Activated CD4-positive, CD25-positive, alpha-beta regulatory T cell treated with anti-CD3 and anti-CD28 coated beads, Interleukin-2, amount 50 U/mL, for 16 hours (primary cell): ENCODE measurements at places on chromosomes 2 and 18.

DNA sequence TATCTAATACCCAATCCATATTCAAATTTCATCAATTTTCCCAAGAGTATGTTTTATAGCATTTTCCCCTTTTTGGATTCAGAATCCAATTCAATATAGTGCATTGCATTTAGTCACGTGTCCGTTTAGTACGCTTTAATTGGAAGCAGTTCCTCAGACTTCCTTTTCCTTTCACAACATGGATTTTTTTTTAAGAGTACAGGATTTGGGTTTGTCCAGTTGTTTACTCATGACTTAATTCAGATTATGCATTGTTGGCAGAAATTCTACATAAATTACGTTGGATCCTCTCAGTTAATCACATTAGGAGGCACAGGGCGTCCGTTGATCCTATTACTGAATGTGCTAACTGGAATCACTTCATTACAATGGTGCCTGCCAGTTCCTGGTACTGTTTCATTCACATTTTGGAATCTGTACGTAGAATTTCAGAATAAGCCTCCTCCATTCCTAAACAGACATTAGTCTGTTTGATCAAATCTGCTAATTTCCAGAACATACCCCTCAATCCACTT, 70.0 kb upstream of the ATIC start:
- no peak for DNase-seq

DNA sequence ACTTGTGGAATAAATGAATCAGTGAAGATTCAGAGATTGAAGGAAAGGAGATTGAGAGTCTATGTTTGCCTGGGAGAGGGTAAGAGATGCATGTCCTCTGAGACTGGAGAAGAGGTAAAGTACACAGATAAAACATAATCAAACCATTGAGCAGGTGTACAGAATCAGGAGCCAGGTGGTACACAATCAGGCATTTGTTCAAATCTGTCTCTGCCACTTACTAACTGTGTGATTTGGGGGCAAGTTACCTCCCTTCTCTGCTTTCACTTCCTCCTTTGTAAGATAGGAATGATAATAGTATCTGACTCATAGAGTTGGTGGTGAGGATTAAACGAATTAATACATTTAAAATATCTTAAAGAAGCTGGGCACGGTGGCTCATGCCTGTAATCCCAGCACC, 94.0 kb downstream of the CDK15 start:
- no peak for DNase-seq

DNA sequence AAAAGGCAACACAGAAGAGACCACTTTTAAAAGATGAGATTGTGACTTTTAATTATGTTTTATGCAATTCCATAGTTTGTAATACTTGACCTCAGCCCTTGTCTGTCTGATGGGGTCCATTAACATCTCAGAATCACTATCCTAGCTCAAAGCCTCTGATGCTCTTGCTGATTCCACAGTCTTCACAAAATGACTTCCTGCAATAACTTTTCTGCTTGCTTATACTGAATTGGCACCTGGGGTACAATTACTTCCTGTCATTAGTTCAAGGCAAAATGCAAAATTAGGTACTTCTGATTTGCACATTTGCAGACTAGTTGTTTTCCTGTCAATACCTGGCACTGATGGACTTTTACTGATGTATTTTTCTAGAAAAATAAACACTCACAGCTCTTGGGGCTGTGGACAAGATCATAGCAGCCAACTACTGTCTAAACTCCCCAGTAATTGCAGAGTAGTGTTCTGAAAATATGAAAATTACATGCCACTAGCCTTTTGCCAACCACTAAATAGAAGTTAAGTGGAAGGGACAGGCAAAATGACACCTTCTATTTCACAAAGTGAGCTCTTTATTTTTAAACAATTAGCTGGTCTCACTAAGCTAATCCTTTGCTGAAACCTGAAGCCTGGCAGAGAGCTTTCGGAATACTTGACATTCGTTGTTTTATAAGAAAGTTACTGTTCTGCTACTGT, 129.1 kb downstream of the PIEZO2 start:
- no peak for DNase-seq

DNA sequence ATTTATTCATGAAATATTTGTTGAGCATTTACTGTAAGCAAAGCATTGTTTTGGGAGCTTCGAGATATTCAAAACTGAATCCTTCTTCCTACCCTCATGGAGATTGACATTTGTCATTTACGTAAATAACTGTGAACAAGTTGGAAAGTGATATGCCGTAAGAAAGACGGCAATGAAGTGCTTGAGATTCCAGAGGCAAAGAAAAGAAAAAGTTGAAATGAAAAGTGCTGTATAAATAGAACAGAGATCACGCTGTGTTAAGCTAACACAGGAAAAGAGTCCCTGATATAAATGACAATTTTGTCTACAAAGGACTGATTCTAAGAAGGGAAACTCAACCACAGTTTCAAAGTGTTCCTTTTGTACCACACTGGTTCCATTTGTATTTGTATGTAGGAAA, 1.8 kb downstream of the CHRNA1 start:
- DNase-seq, result no peak

- no peak for DNase-seq
These were observed 34.5 kb upstream of the HTR2B start for GRCh38 chr2:231159306-231159705.

- DNase-seq, result no peak
These were observed 49.3 kb downstream of the CIB4 start for GRCh38 chr2:26591619-26592505.

- DNase-seq, result no peak
These were observed 263.7 kb downstream of the ANAPC1 start for GRCh38 chr2:111620281-111620680.

- no peak for DNase-seq
These were observed 84.3 kb downstream of the TFCP2L1 start for GRCh38 chr2:121200419-121201315.

DNA sequence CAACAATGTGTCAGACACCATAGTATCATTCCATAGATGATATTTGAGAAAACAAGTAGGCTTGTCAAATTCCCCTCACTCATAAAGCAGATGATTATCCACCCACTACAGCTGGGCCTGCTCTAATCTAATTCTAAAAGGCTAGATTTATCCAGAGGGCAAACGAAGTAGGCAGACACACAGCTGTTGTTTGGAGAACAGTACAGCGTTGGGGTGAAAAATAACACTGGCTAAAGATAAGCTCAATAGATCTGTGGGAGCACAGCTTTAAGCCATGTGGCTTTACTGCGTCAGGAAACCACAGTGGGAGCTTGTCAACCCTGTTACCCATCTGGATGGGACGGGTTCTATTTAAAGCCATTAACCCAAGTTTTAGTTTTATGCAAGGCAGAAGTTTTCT, 48.9 kb upstream of the COBLL1 start:
- no peak for DNase-seq

DNA sequence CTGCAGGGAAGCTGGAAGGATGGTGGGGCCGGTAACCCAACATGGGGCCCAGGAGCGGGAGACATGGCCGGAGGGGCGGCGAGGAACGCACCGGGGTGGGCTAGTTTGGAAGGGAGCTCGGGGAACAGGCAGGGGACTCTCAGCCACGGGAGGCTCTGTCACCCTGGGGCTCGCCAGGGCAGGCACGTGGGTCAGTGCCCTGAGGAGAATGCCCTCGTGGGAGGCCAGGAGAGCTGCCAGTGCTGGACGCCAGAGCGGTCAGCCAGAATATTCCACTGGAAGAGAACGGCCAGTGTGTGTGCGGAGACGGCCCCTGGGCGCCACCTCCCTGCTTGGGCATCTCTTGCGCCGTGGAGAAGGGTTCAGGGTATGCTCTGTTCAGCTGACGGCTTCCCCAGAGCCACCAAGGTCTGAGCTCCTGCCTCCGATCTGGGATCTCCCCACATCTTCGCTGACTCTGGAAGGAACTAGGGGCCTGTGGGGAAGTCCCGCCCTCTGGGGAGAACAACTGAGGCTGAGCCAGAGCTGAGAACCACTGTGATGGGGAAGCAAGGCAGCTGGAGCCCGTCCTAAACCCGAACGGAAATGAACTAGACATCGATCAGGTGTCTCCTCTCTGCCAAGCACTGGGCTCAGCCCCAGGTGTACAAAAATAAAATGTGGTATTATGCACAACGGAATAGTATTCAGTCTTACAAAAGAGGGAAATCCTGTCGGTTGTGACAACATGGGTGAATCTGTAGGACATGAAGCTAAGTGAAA, 49.3 kb downstream of the TNP1 start:
- no peak for DNase-seq

DNA sequence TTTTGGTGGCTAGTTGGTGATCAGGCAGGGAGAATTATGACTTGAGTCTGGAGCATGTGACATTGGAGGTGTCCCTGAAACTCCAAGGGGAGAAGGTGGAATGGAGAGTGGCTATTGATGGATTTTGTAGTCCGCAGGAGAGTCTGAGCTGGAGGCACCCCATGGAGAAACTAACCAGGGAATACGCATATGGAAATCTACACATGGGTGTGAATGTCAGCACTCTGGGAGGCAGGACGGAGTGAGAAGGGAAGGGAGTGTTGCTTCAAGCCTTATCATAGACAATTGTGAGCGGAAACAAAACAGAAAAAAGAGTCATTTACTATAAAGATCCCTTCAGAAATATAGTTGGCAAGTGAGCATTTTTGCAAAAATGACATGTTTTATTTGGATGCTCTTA, 667 bp upstream of the SCYGR4 start:
- DNase-seq, result no peak

DNA sequence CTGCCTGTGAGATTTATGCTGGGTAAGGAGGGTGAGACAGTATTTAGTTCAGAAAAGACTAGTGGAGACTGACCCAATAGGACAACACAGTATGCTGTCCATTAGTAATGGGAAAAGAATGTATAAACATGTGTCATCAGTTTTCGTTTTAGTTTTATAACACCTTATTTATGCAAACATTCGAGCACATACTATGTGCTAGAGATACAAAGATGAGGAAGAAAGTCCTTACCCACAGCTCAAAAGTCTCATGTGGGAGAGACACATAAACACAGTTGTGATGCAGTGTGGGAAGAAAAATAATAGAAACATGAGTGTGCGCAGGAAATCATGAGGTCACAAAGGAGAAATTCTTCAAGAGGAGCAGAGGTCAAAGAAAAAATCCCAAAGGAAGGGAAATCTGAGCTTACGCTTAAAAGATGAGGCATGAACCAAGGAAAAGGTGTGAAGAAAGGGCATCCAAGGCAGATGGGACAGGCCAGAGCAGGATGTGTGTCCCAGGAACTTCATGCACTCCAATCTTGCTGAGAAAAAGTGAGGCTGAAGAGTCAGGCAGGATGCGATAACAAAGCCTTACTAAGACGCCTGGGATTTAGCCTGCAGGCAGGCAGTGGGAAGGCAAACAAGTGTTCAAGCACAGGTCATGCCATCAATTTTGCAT, 8.1 kb downstream of the METTL21A start:
- no peak for DNase-seq

DNA sequence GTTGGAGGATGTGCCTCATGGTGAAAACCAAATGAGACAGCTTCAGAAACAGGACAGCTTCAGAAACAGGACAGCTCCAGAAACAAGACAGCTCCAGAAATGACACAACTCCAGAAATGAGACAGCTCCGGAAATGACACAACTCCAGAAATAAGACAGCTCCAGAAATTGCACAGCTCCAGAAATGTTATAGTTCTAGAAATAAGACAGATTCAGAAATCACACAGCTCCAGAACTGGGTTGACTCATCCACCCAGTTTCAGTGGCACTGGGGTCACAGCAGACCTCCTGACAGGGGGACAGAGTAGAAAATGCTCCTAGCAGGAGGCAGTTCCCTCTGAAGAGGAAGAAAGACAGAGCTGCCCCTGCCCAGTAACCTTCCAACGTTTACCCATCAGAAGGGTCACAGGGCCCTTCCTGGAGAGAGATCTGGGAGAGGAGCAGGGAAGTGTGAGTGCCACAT, 26.9 kb upstream of the COL6A3 start:
- DNase-seq, result no peak

GRCh38 chr18:50859793-50860555, 18.9 kb upstream of the ME2 start:
- DNase-seq, result no peak

- DNase-seq, result no peak
These were observed 204.8 kb upstream of the GALNT5 start for GRCh38 chr2:157052685-157053224.

DNA sequence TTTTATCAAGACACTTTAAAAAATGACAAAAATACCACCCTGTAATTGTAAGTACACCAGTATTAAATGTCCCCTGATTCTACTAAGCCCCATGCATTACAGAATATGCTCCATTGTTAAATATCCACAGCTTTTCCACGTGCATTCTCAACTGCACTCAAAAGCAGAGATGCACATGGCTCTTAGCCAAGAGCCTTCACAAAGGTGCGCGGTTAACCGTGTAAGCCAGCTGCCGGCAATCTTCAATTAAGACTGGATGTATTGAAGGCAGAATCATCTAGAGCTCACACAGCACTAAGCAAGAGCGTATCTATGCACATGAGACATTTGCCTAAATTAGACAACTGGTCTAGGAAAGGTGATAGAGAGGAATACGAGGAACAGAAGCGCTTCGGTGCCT, 278.3 kb downstream of the NAPG start:
- DNase-seq, result no peak

GRCh38 chr2:31522786-31523185, 58.0 kb downstream of the SRD5A2 start:
- no peak for DNase-seq

GRCh38 chr2:6999211-6999877, 82.1 kb downstream of the RNF144A start:
- DNase-seq, result no peak

DNA sequence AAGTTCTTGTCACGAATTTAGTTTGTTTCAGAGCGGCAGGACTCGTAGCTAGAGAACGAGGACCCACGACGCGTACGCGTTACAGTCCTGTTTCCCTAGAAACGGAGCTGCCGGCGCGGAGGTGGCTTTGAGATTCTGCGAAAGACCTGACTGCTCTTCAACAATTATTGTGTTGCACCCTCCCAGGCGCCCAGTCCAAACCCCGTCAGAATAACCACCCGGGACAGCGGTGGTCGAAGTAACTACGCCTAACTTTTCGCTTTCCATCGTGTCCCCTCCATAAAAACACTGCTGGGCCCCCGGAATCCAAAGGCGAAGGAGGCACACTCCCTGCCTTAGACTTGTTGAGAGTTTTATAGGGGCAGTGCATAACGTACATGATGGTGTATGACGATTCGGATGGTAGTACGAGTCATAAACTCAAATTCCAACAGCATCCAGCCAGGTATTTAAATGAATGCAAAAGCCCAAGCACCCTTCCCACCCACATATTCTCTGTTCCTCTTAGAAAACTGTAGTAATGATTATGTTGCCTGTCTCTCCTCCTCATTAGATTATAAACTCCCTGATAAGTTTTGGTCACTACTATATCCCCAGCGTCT, 651 bp upstream of the STAM2 start:
- DNase-seq, result no peak

DNA sequence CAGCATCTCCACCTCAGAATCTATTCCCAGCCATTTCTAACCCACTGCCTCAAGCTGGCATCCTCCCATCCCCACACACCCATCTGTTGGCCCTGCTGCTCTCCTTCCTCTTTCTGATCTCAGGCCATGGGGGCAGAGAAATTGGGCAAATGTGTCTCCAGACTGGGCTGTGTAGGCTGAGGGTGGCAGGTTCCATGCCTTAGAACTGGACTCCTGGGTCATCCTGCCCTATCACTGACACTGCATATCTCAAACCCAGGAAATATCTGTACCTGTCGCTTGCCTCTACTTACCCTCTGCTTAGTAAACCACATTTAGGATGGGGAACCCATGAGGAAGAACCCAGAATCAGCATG, 1.8 kb downstream of the WNT10A start:
- DNase-seq, result no peak

- DNase-seq, result no peak
These were observed 11.2 kb downstream of the ANKAR start for GRCh38 chr2:189685540-189686229.
